ENCODE measurements at places on chromosomes 2 and 18.
A peak's percentile ranks its signal among the peaks of the same experiment; 100 is the strongest.

- DNase-seq = peak; percentile 59
Measured at GRCh38 chr18:2905854-2906703, 59.3 kb downstream of the EMILIN2 start.

- no peak for DNase-seq
Measured at GRCh38 chr2:182668671-182669070, 47.4 kb upstream of the DNAJC10 start.

DNA sequence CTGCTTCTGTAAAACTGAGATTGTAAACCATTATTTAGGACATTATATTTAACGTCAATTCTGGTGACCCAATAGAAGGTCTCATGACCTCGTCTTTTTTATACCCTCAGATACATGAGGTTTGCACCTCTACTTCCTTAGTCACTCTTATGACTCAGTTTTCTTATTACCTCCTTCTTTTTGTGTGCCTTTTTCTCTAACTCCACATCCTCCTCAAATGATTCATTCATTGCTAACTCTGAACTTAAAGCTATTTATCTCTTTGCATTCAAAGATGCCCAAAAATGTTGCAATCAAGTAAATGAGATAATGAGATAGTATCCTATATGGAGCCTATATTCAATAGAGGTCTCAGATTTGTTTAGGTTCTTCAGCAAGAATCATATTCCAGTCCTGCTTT lies 121.0 kb upstream of the KYNU start:
- DNase-seq = no peak

GRCh38 chr2:227377467-227378351 lies 1.4 kb downstream of the TM4SF20 start:
- DNase-seq = no peak

GRCh38 chr2:200278694-200279316 lies 27.7 kb upstream of the SPATS2L start:
- DNase-seq = no peak

- no peak for DNase-seq
Measured at GRCh38 chr18:51461956-51462355, 264.5 kb upstream of the MEX3C start.

DNA sequence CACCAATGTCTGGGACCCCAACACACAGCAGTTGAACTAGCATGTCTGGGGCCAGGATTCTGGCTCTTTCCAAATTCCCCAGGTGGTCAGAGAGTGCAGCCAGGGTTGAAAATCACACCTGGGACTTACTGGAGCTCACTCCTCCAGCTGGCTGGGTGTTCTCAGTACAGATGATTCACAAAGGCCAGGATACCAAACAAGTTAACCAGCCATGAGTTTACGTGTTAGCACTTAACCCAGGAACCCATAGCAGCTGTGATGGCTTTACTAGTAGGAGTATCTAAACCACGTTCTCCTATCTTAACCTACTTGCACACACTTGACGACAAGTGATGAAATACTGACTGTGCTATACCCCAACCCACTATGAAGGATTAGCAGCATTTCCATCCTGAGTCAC lies 222.8 kb downstream of the FBXO15 start:
- no peak for DNase-seq

- no peak for DNase-seq
Measured at GRCh38 chr2:120167272-120167671, 55.9 kb downstream of the TMEM185B start.

DNA sequence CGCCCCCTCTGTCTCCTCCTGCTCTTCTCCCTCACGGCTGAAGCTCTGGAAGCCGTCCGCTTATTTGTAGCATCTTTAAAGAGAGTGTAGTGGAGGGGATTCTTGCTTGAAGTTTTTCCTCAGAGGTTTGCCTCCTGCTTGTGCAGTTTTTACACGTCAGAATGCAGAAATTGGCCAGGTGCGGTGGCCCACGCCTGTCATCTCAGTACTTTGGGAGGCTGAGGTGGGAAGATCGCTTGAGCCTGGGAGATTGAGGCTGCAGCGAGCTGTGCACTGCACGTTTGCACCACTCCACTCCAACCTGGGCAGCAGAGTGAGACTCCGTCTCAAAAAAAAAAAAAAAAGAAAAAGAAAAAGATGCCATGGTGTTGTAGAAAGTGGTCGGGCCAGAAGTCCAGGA lies 69.0 kb downstream of the ITGB1BP1 start:
- DNase-seq = no peak

GRCh38 chr2:187509667-187510417 lies 44.4 kb downstream of the TFPI start:
- DNase-seq = no peak

GRCh38 chr2:233387225-233387624 lies 32.9 kb downstream of the DGKD start:
- no peak for DNase-seq

- no peak for DNase-seq
Measured at GRCh38 chr2:37896319-37896718, 28.8 kb upstream of the RMDN2 start.

GRCh38 chr18:10262566-10262965 lies 191.9 kb upstream of the APCDD1 start:
- DNase-seq = no peak

- DNase-seq = no peak
Measured at GRCh38 chr2:26615860-26616705, 25.1 kb downstream of the CIB4 start.

GRCh38 chr2:105926960-105927678 lies 182.4 kb downstream of the NCK2 start:
- DNase-seq = no peak

- DNase-seq = no peak
Measured at GRCh38 chr18:35182151-35182550, 58.7 kb upstream of the ZNF397 start.

DNA sequence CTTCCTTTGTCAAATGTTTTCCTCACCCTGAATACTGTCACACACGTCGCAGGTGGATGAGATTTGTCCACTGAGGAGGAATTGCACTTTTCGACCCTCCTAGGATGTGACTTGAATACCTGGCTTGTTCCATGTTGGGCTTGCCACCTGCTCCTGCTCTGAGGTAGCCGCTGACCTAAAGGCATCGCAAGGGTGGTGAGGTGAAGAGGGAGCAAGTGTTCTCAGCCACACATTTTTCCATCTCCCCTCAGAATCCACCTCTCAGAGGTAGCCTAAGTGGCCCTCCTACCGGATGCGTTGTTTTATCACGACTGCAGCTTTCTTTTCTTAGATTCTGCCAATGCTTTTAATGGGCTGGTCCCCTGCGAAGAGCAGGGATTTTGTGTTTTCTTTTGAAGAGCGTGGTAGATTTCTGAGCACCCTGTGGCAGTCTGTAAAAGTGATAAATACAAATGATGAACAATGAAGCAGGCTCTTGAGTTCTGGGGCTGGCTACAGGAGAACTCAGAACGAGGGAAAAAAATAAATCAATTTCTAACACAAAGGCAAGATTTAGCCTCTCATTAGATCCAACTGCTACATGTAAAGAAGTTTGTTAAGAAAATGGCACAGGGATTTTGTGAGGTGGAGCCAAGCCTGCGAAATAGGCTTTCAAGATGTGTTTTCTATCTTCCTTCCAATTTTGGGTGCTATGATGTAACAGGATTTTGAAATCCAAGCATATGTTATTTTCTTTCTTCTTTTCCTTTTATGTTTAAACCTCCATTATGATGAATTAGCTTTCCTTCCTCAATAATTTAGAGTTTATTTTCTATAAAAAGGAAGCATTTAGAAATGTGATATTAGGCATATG lies 386.7 kb downstream of the TGIF1 start:
- no peak for DNase-seq

GRCh38 chr2:169982929-169983328 lies 155.7 kb downstream of the UBR3 start:
- DNase-seq = no peak

GRCh38 chr2:192236136-192236535 lies 41.4 kb upstream of the TMEFF2 start:
- no peak for DNase-seq

GRCh38 chr2:113054066-113054465 lies 1.4 kb upstream of the IL36B start:
- no peak for DNase-seq

DNA sequence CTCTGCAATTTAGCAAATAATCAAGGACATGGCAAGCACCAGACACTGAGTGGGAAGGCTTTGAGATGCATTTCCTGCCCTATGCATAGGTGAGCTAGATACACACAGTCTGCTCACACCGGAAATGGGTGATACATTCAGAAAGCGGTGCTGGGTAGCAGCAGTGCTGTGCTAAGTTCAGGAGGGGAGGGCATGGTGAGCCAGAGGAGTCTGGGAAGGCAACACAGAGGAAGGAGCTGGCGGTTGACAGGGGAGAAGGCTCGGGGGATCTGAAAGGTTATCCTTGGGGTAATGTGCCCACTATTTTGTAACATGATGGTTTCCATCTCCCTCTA lies 57.4 kb upstream of the EPAS1 start:
- no peak for DNase-seq

DNA sequence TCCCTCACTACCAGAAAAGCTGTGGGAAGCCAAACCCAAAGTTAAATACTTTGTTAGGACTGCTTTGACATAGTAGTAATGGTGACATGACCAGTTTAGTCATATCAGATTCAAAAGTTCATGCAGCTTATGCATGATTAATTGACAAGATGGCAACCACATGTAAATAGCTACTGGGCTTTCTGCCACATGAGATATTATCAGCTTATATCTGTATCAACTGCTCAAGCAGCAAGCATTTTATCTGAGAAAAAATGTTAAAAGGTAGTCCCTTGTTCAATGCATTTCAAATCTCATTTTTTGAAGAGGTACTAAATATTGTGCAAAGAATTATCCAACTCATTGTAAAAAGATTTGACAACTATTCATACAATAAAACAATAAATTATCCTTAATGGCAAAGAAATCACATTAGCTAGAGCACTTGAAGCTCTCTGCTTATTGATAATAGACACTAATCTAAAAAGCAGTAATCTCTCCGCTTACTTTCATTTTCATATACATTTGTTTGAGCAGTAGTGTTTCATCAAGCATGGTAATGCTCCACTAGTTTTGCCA lies 993.6 kb upstream of the NXPH2 start:
- no peak for DNase-seq

DNA sequence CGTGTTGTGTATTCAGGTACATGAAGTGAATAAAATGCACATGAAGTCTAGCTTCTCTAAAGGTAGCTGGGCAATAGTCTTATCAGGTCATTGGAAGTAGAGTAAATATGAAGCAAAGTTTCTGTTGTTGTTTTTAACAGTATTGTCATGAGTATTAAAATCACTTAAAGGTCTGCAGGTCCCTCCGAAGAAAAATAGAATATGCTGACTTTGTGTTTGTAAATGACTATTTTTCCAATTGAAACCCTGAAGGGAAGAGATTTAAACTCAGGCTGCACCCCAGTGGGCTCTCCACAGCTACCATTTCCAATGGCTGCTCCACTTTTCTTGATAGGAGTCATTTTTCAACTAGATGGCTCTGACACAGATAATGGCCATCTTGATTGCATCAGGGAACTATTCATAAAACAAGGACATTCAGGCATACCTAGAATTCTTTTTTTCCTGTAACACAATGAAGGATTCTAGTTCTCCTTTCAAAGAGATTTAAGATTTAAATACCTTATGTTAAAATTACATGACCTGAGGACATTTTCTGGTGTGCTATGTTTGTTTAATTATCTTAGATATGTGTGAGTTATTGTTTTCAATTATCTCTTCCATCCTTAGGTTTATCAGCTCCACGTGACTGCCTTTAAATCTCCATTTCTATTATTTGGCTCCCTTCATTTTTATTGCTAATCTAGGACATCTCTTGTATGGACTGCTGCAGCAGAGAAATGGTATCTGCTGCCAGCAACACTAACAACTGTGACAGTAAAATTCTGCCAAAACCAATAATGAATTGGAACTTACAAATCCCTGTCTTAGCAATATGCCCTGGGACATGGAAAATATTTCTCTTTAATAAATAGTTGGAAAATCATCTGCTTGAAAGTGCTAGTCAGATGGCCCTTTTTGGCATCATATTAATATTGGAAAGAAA lies 149.2 kb upstream of the NOSTRIN start:
- DNase-seq = no peak

DNA sequence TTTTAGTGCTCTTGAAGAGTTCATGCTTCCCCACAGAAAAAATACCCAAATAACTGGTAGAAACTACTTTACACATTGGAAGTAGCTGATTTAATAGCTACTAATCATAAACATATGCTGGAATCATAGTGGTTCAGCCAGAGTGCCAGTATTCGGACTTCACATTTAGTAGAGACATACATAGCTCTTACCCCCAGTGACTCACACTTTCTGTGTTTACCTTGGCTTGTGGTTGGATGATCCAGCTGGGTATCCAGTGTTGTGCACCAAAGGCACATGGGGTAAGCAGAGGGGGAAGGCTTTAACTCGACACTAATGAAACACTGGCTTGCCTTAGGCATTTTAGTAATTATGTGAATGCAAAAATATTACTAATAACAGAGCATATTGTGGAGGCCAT lies 18.1 kb downstream of the ARHGAP28 start:
- no peak for DNase-seq

GRCh38 chr18:23723121-23723520 lies 33.9 kb downstream of the LAMA3 start:
- DNase-seq = no peak

Measured in GM19239 (cell line).